Right renal pelvis (tissue), 4 donors: ENCODE measurements at places on chromosomes 5 and 9.

DNA sequence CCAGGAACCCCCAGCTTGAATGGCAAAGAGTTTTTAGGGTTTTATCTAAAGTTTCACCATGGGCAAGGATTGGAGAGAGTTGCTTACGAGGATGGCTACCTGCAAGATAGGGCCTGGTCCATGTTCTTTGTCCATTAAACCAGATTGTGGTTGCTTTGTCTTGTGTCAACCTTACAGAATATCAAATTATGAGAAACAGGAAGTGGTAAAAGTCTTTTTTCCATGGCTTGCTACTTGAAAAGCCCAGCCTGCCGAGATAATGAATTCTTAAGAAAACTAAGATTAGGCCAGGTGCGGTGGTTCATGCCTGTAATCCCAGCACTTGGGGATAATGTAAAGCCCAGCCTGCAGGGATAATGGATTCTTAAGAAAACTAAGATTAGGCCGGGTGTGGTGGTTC is 24.4 kb downstream of the ZNF474 start:
- no peak for DNase-seq

DNA sequence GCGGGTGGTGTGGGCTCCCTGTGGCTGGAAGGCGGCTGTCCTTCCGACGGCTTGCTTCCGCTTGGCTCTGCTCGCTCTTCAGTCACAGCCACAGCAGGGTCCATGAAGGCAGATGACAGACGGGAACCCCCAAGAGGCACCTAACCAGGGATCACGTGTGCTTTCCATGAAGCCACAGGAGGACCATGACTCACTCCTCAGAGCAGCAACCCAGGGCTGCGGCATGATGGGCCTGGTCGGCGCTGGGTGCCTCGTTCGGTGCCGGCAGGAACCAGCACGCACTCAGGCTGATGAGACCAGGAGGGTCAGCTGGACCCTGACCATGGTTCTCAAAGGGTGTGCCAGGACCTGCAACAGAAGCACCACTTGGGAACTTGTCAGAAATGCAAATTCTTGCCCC is 32.8 kb upstream of the MED10 start:
- no peak for DNase-seq

DNA sequence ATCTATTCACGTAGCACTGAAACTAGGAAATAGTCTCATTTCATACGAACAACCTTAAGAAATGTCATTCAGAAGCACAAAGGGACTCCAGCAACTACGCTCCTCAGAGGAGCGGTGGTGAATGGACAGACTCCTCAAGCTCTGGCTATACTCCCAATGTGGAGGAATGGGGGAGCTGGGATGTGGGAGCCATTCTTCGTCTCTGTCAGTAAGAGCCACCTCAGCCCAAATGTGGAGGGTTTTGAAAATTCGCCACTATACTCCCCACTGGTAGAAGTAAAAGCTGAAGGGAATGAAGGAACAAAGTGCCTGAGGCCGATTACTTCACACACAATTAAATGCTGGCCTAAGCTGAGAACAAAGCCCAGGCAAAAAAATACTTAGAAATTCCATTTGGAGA is 96.3 kb downstream of the ADAMTS12 start:
- DNase-seq: no peak

DNA sequence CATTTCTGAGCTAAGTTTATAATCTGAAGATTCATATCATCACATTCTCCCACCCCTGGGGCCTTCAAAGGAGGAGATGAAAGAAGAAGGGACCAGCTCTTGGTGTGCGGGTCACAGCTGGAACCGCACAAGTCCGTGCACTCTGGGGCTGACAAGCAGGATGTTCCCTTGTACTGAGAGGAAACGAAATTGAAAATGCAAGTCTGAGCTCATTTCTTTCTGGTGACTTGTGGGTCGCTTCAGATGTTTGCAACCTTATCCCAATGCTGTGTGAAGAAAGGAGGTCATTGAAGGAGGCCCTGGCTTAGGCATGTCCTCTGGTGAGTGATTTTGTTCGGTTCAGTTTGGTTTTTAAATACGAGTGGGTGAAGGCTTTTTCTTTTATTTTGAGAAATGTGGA is 59.6 kb downstream of the C9orf152 start:
- DNase-seq: no peak

DNA sequence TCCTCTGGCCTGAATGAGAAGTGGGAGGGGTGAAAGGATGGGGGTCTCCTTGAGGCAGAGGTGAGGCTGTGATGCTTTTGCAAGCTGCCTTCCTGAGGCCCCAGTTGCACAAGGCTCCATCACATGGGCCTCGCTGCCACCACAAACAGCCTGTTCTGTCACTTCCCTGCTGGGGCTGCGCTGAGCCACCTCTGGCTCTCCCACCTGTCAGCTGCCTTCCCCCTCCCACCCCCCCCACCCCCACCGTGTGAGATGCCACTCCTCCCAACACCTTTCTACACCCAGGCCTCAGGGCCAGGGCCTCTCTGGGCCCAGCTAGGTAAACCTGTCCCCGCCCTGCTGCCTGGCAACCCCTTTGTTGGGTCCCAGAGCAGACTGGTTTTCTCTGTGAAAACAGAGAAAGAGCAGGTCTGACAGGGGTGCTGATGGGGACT is 4.5 kb upstream of the PDLIM4 start:
- no peak for DNase-seq

DNA sequence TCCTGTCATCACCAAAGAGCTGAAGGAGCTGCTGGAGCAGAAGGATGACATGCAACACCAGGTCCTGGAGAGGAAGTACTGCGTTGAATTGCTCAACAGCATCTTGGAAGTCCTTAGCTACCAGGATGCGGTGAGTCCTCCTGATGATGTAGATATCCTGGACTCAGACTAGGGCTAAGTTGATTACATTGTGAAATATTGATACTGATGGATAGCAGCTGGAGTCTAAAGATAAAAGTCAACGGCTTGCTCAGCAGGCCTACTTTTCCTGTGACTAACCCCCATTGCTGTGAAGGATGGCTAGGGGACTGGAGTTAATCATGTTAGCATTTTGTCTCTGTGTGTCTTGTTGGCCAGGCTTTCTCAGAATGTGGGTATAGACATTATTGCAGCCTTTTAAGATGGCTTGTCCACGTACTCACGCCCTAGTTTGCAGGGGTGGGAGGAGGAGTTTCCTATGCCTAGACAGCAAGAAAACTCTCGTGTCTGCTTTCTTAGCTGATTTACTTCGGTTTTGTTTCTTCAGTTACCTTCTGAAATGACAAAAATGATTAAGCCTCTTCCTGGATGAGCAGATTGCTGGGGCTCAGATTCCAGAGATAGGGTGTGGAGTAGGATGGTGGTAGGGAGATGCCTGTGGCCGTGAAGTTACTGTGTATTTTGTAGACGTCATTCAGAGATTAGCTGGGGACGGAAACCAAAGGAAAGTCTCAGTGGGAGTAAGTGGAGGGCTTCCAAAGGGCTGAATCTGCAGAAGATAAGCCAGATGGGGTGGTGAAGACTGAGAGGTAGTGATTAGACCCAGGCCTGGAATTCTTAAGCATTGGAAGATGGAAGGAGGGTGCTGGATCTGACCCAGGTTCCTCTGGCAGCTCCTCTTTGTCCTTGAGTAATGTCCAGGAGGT is 166.3 kb downstream of the DOCK2 start:
- DNase-seq: no peak

DNA sequence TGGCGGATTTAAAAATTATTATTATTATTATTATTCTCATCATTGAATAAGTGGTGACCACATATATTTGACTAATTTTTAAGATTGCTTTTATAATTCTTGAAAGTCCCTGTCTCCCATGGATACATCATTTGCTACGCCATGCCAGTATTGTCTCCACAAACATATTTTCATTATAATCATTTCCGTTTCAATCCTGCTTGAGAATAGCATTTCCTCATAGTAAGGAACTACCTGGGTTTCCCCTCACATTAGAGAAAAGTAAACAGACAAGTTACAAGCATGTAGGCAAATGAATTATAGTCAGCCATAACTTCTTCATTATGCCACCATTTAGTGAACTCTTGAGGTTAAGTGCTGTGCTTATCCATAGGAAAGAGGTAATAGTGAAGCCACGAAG is 276.6 kb downstream of the NFIB start:
- no peak for DNase-seq

DNA sequence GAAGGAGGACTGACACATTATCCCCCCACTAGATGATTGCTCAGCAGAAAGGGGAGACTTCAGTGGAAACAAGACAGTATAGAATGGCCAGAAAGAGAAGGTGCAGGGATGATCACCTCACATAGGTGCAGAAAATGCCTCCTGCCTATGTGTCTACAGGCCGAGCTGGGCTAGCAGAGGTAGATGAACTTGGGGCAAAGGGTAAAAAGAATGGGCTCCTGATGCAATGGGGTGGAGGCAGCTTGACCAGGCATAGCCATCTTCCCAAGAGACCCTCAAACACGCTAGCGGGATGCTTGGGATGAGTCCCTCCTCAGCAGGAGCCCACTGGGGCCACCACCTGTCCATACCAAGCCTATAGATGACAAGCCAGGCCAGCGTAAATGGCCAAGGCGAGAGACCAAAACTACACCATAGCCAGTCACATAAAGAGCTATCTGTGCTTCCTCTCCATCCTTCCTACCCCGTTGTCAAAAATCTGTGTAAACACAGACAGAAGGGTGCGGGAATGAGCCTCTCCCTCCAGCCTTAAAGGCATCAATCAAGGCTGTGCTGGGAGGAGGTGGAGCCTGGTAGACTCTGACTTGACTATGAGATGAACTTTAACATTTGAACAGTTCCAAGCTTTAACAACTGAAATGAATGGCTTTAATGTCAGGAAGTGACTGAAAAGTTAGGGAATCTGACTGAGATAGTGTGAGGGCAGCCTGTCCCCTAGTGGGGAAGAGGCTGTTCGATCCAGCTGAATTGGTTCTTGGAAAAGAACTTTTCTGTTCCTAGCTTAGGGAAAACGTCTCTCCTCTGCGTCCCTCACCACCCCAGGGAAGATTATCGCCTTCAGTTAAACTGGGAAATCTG is 10.4 kb downstream of the C9orf152 start:
- no peak for DNase-seq

GRCh38 chr5:176632745-176633144 is 2.3 kb downstream of the EIF4E1B start:
- DNase-seq: no peak
